ENCODE measurements at places on chromosomes 2 and 18.

GRCh38 chr2:38836791-38837190 lies 38.9 kb downstream of the DHX57 start:
- DNase-seq, result no peak

GRCh38 chr2:170824526-170825015 lies 7.9 kb downstream of the GAD1 start:
- no peak for DNase-seq

GRCh38 chr18:63433334-63433866 lies 11.1 kb upstream of the VPS4B start:
- DNase-seq, result no peak

DNA sequence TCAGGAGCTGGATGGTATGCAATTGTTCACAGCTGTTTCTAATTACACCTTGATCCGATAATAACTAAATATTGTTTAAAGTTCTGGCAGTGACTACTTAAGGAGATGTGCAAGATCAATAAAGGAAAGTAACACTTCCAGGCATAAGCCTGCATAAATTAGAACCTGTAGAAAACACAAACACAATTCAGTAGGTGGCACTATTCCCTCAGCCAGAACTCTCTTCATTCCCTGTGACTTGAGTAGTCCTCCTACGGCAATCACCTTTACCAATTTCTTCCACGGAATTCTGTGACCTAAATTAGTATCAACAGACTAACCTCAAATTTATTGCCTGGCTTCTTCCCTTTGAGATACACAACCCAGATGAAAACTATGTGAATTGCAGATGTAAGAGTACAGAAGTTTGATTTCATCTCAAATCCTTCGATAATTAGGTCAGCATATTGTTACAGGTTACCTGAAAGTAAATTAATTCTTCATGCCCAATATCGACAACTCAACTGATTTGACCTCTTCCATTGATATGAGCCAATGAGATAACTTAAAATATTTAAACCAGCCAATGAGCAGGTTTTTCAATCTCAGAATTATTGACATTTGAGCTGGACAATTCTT lies 137.8 kb downstream of the PID1 start:
- DNase-seq, result no peak

DNA sequence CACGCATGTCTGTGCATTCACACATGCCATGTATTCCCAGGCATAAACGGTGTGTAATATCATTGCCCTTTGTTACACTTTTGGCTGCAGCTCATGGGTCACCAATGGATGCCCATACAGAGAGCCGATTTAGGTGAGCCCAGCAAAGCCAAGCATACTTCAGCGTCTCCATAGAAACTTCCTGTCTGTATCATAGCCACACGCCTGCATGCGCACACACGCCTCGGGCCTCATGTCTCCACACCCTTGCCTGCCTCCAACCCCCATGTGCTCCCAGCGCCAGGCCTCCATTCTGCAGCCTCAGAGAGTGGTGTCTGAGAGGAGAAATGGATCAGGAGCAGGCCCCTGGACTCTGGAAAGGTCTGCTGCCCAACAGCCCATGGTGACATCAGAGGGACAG lies 33.5 kb upstream of the SELENOI start:
- DNase-seq, result no peak
